NCI-H146 (cell line): ENCODE measurements at places on chromosomes 1 and 21.

DNA sequence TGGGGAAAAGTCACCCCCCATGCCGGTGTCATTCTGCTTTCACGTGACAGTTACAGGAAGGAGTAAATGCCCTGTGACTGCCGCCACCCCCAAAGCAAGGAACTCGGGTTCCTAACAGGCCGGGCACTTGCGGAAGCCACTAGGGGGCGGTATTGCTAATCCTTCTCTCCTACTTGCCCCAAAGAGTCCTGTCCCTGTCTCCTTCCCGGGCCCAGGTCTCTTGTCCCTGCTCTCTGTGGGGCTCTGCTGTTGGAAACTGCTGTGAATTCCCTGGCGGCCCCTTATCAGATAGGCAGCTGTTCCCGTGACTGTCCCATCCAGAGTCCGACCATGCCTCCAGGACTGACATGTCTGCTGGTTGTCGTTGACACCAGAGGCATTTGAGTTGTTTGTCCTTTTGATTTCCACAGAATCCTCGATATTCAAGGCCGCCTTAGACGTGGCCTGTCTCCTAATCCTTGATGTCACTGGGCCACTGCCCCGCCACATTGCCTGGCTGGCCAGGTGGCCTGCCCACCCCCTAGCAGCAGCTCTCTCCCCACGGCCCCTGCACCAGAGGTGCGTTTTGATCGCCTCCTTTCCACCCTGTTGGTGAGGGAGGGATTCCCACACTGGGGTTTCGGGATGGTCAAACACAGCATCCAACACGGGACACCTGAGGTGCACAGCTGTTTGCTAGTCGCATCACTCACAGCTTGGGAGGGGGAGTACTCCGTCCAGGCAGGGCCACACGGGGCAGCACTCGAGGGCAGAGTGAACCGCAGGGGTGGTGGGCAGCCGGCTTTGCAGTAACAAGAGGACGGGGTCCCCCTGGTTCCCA lies 37.3 kb downstream of the CHAF1B start:
- peak; percentile 30 for DNase-seq

GRCh38 chr1:155313261-155313660 lies 4.6 kb downstream of the FDPS start:
- DNase-seq = no peak

DNA sequence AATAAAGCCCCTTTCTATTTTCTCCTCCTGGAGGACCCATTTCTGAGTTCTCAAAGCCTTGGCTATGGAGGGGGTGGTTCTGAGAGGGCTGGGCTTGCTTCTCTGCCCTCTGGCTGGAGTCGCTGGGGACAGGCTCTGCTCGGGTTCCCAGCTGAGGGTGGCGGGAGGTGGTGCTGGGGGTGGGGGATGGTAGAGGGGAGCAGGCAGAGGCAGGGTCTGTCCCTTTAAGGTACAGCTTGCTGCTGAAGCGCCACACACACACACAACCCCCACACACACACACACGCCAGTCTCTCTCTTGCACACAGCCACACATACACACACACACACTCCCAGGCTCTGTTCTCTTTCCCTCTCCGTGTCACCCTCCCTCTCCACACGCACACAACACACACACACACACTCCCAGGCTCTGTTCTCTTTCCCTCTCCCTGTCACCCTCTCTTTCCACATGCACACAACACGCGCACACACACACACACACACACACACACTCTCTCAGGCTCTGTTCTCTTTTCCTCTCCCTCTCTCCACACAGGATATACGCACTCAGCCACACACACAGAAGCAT lies 69.8 kb upstream of the SSBP3 start:
- no peak for DNase-seq

DNA sequence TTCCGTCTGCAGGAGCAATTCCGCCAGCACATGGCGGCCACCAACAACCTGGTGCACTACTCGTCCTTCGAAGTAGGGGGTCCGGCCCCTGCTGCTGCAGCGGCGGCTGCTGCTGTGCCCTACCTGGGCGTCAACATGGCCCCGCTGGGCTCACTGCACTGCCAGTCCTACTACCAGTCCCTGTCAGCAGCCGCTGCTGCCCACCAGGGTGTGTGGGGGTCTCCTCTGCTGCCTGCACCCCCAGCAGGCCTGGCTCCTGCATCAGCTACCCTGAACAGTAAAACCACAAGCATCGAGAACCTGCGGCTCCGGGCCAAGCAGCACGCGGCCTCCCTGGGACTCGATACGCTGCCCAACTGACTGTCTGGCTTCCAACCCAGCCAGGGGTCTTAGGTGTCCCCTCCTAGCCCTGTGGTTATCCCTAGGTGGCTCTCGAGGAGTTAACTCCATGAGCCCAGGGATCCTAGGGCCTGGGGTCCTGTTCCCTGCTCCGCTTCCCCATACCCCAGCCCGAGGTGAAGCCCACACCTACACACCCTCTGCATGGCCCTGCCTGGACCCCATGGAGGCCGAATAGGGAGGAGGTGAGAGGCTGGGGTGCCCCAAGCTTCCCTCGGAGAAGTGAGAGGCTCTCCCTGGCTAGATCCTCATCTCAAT lies 22.6 kb downstream of the DMBX1 start:
- no peak for DNase-seq

- DNase-seq = no peak
These were observed 2.9 kb downstream of the KLHL17 start for GRCh38 chr1:963301-963651.

- DNase-seq = no peak
These were observed 78.4 kb upstream of the CTTNBP2NL start for GRCh38 chr1:112317611-112318062.

DNA sequence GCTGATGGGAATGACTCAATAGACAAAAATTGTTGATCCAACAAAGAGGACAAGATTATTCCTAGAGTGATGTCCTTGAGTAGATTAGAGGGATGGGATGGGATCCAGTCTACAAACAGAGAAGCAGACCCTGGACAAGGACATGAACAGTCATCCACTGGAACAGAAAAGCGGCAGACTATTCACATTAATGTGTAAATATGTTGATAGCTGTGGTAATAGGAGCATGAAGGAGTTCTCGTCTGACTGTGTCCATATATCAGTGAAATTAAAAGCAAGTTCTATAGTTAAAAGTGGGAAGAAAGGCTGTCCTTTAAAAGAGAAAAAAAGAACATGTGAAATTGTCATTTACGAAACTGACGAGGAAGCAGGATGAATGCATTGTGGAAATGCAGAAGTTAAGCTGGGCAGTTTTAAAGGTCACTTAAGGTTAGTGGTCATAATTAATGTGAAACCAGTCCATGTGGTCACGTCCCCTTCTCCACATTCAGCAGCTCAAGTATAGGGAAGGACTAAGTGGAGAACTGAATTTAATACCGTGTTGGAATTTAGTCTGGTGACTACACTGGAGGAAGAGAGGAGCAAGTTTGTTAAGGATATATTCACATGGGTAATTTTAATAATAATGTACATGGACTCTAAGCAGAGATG lies 62.1 kb downstream of the PIK3R3 start:
- DNase-seq = no peak

GRCh38 chr1:7555391-7556185 lies 215.5 kb upstream of the VAMP3 start:
- DNase-seq = no peak

DNA sequence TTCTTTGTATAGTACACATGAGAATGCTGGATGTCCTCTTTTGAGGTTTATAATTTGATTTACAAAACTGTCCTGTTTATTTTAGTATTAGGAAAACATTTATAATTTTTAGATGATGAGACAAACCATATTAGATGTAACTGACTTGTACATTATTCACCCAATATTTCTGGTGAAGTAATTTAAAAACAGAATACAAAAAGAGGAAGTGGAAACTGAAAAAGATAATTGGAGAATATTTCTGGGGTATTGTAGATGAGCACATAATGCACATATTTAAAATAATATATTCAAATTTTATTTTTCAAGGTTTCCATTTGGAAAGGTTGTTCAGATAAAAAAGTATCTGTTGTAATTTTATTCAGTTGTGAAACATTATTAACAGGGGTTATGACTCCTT lies 40.7 kb downstream of the XPR1 start:
- DNase-seq = no peak

GRCh38 chr1:229613938-229614337 lies 12.0 kb downstream of the TAF5L start:
- no peak for DNase-seq

GRCh38 chr1:200976634-200977033 lies 46.9 kb downstream of the KIF21B start:
- no peak for DNase-seq

DNA sequence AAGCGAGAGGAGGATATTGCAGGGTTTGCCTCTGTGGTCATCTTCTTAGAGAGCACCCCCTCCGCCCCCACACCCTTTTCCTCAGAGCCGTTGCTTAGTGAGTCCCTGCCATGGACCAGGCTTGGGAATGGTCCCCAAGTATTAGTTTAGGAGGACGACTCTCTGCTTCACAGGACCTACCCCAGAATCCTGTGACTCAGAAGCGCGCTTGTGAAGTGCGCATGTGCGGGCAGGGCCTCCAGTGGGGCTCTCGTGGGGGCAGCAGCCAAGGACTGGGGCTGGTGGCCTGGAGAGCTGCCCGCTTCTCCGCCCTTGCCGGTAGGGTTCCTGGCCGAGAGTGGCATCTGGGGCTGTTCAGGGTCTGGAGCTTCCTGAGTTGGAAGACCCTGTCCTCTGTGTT lies 37.3 kb upstream of the HMGN1 start:
- no peak for DNase-seq

DNA sequence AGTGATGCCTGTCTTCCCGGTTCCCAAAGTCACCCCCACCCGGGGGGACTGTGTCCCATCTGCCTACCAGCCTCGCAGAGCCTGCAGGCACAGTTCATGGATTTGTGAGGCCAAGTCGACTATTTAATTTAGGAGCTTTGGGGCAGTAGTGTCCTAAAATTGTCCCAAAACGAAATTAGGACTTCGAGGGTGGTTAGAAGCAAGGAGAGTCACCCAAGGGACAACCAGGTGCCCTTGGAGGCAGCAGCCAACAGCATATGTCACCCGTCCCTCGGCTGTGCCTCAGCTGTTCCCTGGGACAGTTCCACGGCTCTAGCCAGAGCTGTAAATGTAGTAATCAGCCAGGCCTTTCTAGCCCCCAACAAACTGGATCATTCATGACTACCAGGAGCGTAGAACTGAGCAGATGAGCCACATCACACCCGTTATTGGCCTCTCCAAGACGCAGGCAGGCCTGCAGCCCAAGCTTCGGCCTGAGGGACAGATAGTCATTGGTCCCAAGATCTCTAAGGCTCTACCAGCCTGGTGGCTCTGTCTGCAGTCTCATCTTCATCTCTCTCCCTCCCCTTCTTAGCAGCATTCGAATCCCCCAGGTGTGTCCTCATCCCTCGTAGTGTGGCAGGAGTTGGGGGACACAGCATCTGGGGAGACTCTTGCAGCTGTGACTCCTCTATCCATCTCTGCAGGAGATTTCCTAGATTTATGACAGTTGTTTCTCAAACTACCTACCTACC lies 2.9 kb downstream of the PAX7 start:
- DNase-seq = no peak

- no peak for DNase-seq
These were observed 5.2 kb downstream of the EGLN1 start for GRCh38 chr1:231416901-231417300.

- DNase-seq = peak; percentile 52
These were observed 34.0 kb upstream of the BACE2 start for GRCh38 chr21:41133874-41134522.

- no peak for DNase-seq
These were observed 491.5 kb upstream of the B3GALT2 start for GRCh38 chr1:193677874-193678273.

DNA sequence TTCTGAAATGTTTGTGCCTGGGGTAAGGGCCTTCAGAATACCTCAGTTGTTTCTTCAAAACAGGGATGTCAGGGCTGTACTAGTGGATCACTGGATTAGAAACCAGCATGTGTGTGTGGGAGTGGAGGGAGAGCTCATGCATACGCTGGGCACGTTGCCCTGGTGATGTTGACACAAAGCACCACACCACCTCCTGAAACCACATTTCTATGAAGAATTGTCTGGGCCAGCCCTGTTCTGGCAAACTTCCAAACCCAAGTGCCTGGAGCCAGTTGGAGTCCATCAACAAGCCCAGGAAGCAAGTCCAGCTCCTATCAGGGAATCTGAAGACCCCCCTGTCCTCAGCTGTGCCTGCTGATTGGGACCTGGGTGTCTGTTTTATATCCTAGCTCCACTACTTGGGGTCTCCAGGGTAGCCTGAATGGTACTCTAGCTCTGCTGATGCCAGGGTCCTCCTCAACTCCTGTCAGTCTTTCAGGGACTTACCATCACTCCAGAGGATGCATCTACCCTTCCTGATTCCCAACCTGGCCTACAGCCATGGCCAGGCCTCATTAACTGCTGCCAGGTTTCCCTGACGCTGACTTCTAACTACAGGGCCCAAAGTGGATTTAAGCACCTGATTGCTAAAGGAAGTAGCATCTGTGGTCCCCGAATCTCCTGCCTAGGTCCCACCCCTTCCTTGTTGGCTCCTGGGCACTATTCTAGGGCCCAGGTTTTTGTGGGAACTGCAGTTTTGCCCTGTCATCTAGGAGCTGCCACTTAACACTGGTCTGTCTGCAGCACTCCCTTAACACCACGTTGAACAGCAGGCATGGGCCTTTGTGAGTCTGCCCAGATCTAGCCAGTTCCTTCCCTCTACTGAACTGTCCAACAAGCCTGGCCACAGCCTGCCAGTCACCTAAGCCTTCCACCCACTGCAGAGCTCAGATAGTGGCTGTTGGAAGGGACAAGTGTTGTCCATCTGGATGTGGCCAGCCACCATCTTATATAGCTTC lies 45.5 kb downstream of the LPAR3 start:
- DNase-seq = peak; percentile 68

DNA sequence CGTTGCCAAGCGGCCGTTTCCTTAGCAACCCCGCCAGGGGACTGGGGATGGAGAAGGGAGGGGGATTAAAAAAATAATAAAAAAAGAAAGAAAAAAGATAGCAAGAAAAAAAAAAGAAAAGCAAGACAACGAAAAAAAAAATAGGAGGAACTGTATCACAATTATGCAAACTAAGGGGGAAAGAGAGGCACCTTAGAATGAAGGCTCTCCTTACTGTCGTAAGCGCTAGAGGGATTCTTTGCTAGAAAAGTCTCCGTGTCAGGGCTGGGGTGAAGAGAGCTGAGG lies 625 bp upstream of the NEGR1 start:
- no peak for DNase-seq

GRCh38 chr1:13772271-13772670 lies 72.3 kb downstream of the PRDM2 start:
- no peak for DNase-seq

DNA sequence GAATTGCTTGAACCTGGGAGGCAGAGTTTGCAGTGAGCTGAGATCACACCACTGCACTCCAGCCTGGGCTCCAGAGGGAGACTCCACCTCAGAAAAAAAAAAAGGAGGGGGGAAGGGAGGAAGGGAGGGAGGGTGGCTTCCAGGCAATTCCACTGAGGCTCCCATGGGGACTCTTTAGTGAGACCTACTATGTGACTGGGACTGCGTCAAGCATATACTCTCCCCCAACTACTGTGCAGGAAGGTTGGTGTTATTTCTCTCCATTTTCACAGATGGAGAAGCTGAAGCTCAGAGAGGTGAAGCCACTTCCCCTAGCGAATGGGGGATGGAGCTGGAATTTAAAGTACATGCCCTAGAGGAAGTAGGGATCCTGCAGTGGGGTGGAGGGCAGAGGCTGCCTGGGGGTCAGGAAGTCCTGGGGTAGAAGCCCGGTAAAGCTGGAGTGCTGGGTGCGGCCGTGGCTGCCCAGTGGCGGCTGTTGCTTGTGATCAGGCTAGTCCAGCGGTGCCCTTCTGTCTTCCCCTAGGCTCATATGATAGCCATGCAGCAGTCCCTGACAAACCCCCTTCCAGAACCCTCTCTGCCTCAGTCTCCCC lies 40.3 kb downstream of the RAP1GAP start:
- DNase-seq = no peak

- DNase-seq = no peak
These were observed 10.4 kb downstream of the CBR3 start for GRCh38 chr21:36145259-36145658.

- peak; percentile 79 for DNase-seq
These were observed 5.2 kb upstream of the RERE start for GRCh38 chr1:8822373-8823294.
